ENCODE measurements at places on chromosomes 4 and X.

DNA sequence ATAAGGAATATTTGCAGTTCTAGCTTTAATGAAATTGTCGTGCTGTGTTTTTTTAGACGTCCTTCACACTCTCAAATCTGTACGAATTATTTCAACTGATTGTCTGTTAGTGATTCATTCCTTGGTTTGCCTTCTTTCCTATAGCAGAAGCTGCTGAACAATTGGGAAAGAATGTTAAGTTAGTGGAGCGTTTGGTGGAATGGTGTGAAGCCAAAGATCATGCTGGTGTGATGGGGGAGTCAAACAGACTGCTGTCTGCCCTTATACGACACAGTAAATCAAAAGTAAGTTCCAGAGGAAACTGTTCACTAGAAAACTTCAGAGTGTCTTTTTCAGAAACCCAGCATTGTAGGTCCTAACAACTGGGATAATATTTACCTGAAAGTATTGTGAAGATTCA is 159.9 kb downstream of the RAP1GDS1 start:
- DNase-seq = no peak

- no peak for DNase-seq
Observed at GRCh38 chr4:80226094-80226493, 28.8 kb downstream of the PRDM8 start.

DNA sequence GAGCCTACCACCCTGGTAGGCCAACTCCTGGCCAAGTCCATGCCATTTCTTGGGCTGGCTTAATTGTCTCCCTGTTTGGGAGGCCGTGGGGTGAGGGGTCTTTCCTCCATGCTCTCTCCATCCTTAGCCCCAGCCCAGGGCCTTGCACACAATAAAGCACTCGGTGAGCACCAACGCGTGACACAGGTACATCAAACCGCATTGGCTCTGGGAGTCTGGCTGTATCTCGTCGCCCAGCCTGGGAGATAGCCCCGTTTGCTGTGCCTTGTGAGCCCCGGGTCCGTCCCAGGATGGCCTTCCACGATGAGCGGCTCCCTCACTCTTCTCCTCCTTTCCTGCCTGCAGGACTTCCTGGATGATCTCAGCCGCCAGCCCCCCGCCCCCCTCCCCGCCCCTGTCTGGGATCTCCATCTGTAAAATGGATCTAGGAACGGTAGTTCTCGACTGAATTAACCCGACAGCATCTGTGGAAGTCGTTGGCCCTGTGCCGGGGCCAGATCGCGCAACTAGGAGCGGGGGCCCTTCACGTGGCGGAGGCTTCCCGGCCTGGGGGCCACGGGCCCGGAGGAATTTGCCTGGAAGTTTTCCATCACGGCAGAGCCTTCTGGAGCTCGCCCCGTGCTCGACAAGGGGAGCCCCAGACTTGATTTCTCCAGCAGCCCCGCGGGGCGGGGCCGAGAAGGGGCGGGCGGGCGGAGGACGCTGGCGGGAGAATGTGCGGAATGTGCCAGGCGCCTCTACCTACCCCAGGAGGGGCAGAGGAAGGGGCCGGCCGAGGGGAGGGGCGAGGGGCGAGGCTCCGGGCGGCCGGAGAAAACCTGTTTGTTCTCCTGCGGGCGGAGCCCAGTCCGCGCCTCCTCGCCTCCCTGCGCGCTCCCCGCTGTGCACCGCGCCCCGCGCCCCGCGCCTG is at the start of gene ZNF185:
ZNF185 (plus strand) TSS at position 846 of the 910 bp plus-strand sequence. CDS start 16,423 bp downstream, outside the sequence.
- DNase-seq = peak; percentile 33

DNA sequence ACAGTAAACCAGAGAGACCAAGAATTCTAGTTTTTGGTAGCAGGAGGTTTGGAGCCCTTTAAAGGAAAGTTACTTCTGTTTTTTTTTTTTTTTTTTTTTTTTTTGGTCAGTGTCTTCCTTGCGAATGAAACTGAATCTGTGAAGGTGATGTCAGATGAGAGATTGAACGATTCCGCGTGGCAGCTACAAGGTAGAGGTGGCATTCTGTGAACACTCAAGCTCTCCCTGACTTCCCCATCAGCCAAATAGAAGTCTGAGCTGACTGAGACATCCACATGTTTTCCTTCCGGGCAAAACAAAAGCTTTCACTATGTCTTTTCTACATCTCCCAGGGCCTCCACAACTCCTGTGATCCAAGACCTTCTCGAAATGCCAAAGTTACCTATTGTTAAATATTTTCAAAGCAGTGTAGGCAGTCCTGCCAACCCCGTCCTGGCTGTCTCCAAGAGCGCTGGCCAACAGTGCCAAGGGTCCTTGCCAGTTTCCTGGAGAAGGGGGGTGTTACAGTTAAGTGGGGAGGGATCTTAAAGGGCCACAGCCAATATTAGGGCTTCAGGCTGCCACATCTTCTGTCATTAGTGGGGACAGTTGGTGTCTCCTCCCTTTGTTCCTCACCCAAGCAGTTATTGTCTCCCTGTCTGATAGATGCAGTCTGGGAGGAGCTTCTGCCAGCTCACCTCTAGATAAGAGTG is 102.9 kb upstream of the SLC34A2 start:
- peak; percentile 38 for DNase-seq

- no peak for DNase-seq
Observed at GRCh38 chrX:20515841-20516461, 249.2 kb upstream of the RPS6KA3 start.

DNA sequence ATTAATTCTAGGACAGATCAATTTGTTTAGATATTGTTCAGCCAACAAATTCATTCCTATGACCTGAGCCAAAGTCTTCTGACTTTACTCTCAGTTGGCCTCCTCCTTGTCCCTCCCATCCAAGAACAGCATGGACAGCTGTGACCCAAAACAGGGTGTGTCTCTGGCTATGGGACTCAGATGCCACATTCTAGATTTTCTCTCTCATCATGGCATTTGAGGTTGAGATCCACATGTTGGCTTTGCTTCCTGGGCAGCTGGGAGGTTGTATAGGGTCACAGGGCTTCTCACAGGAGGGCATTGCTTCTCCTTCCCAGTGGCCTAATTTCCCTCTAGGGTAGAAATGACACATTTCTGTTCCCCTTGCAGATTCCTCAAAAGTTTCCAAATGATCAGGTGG is 22.6 kb upstream of the EGF start:
- no peak for DNase-seq

DNA sequence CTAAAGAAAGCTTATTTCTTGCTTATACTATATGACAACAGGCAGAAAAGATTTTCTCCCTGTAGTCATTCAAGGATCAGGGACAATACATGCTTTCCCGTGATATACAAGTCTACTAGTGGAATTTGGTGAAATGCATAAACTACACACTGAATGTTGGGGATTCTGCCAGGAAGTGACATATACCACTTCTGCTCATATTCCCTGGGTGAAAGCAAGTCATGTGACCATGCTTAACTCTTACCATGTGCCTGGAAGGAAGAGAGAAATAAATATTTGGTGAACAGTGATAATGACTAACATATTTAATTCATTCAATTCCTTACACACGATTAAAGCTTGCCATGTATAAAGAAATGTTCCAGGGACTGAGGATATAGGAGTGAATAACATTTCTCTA is 534.6 kb downstream of the PPARGC1A start:
- DNase-seq = no peak

DNA sequence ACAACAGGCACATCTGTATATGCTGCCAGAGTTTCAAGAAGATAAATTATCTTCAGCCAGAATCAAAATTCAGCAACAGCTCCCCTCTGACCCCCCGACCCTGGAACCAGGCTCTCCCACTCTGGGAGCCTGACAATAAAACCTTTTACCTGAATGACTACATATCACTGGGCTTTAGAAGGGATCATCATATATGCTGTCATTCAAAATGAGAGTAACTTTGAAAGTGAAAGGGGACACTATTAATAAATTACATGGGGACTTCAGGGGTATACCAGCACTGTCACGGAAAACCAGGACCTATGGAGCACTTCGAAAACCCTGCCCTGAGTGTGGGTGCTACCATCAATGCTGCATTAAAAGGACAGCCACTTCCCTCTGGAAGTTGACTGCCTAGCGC is 26.2 kb downstream of the TSPAN5 start:
- no peak for DNase-seq

DNA sequence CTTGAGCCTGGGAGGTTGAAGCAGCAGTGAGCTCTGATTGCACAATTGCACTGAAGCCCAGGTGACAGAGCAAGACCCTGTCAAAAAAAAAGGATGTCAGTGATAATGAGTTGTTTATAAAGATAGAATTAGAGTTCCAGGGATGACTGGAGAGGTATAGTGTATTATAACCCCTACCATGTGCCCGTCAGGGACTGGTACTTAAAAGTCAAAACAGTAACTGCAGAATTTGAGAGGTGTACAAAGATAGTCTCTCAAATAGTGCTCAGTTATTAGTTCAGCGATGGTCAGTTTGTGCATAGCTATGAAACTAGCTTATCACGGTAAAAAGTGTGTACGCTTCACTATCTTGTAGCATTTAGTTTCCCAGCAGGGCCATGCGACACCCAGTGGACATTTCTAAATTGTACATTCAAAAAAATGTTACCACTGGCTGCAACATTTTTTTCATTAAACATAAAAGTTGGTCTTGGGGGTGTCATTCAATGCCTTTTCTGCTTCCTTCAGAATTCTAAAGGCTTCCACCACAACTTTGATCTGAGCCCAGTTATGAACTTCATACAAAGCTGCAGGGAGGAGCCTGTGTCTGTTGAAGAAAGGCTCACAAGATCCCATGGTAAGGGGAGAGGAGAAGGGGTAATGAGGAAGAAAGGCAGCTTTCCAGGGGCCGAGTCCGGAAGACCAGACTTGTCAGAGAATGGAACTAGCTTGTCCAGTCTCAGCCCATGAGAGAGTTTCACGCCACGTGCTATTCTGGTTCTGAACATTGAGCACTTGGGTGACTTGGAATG is 9.2 kb upstream of the GYG2 start:
- no peak for DNase-seq

- DNase-seq = no peak
Observed at GRCh38 chr4:147674496-147674895, 9.5 kb downstream of the PRMT9 start.

DNA sequence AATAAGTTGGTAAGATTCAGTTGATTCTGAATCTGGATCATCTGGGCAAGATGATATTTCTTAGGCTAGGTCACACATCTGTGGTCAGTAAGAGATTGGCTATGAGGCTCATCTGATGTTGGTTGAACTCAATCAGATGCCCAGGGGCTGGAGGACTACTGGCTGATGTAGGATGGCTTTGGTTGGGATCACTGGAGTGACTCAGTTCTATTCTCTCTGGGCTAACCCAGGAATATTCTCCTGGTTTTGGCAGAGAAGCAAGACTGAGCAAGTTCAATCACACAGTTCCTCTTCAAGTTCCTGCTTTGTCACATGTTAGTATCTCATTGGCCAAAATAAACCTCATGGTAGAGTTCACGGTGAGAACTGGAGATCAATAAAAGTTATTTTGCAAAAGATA is 902.3 kb upstream of the SLIT2 start:
- no peak for DNase-seq

DNA sequence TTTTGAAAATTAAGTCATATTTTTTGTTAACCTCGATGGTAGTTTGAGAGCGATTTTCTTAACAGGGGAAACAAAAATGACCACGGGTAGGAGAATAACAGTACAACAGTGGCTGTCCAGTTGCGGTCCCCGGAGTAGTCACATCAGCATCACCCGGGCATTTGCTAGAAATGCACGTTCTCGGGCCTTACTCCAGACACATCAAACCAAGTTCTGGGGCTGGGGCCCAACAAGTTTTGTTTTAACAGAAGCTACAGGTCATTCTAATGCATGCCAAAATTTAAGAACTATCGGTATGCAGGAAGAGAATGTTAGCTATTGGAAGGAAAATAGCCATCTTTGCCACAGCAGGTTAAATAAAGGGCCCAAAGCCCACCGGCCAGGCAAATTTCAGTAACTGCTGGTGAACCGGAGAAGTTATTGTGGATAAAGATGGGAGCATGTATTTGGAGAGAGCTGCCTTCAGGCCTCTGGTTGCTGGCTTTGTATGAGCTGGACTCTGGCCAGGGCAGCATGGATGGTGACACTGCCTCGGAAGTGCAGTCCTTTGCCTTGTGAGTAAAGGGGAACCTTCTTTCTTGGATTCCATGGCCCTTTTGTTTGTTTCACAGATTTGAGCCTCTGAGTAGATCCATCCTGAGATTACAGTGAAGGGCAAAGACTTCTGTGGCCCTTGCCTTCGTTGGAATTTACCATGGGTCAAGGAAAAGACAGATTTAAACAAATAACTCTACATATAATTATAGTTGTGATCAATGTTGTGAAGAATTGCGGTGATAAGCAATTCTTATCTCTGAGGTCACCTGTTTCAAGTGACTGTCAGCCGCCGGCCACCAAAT is 62.1 kb downstream of the TBC1D14 start:
- DNase-seq = no peak

GRCh38 chr4:143341186-143341755 is 4.6 kb downstream of the GAB1 start:
- no peak for DNase-seq

GRCh38 chr4:113878668-113879067 is 100.8 kb downstream of the ARSJ start:
- DNase-seq = no peak

GRCh38 chrX:1525583-1526355 is 11.2 kb downstream of the P2RY8 start:
- DNase-seq = no peak

DNA sequence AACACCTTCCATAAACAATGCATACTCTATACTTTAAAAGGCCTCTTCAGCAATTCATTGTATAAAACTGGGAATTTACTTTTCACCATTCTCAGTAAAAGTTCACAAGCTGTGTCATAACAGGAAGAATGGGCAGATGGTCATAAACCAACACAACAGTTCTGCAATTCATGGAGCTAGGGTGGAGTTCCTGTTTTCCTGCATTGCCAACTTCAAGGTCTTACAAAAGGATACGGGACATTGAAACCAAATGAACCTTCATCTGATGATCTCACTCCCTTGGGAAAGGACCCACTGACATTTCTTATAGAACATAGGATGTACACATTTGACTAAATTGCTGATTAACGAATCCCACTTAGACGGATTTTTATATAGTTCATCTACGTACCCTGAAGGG is 4.1 kb downstream of the KDR start:
- no peak for DNase-seq

DNA sequence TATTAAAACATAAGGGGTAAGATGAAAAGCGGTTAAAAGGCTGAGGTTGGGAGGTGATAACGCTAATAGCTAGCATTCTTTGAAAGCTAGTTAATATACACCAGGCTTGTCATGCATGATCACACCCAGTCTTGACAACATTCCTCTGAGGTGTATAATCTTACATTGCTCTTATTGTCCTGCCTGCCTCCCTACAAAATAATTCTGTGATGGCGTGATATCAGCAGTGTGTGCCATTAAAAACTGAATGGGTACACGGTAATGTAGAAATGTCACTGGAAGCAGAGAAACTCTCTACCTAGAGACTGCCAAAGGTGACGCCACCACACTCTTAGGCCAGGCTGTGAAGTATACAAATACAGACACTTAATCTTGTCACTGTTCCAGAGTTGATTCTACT is 68.1 kb downstream of the DIAPH2 start:
- DNase-seq = no peak

GRCh38 chrX:120761810-120762209 is 113.9 kb downstream of the CT47B1 start:
- DNase-seq = no peak

Measured in right lung (tissue), 10 donors.